ENCODE measurements at places on chromosomes 16 and 17.

DNA sequence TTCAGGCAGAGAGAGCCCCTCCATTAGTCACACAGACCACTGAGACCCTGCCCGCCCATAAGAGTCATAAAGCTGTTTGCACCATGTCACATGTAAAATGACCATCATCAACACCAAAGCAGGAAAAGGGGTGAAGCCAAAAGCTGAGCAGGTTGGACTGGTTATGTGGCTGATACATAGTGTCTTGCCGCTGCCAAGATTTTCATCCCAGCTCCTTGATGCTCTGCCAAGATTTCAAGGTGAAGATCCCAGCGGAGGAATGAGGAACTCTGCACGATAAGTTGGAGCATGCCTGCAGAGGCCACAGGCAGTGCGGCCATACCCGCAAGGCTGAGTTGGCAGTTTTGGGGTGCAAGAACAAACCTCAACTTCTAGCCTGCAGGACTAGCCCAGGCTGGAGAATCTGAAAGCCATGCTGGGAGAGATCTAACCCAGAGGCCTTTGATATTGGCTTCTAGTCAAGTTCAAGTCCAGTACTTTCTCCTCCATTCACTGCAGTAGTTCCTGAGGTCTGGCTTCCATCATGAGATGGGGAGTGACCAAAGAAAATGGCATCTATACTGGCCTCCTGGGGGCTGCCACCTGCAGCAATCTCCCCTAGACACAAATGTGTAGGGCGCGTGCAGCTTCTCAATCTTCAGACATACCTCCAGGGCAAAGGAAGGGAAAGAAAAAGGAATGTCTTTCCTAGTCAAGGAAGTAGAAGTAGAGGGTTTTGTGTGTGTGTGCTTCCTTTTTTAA is 79.7 kb upstream of the NOL11 start:
- no peak for DNase-seq

DNA sequence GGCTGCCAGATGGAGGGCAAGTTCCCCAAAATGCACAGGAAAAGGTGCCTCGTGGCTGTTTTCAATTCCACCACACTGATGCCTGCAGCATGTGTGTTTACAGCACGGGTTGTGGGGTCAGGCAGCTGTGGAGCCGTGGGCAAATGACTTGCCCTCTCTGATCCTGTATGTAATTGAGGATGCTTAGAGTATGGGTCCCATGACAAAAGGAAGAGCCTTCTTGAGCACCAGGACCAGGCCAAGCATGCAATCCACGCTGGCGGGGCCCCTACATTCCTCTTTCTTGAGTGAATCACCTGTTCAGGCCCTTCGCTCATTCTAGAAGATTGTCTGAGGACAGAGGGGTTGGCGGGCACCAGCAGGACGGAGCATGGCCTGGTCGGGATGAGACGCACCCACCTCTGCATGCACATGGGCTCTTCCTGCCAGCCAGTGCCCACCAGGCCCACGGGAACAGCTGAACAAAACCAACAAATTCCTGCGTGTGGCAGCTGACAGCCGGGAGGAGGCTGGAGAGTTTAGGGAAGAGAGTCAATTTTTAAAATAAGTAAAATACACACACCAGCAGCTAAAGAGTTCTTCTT is 1.4 kb upstream of the CTRB2 start:
- DNase-seq: no peak

GRCh38 chr16:87098976-87099720 is 218.0 kb downstream of the C16orf95 start:
- DNase-seq: no peak

DNA sequence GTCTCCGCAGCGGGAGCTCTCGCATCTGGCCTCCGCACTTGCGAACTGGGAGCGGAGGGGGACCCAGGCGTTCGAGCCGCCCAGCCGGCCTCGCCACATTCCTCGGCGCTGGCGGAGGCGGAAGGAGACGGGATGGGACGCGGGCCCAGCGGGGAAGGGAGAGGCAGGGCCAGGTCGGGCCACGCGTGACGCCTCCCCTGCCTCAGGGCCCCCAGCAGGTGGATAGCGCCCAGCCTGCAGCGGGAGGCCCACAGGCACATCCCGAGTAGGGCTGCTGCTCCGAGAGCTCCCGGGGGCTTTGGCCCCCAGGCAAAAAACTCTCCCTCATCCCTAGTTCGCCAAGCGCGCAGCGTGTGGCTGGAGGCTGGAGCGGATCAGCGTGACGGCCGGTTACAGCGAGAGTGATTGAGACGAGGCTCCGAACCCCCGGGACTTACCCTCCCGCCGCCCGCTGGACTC is 800 bp downstream of the PLEKHH3 start:
- DNase-seq: no peak

- peak; percentile 66 for DNase-seq
Measured at GRCh38 chr16:84726079-84726668, 26.4 kb downstream of the USP10 start.

- DNase-seq: no peak
Measured at GRCh38 chr17:35870906-35871819, 2.5 kb upstream of the HEATR9 start.

GRCh38 chr17:48701864-48702532 is 20.3 kb downstream of the PRAC1 start:
- DNase-seq: no peak

DNA sequence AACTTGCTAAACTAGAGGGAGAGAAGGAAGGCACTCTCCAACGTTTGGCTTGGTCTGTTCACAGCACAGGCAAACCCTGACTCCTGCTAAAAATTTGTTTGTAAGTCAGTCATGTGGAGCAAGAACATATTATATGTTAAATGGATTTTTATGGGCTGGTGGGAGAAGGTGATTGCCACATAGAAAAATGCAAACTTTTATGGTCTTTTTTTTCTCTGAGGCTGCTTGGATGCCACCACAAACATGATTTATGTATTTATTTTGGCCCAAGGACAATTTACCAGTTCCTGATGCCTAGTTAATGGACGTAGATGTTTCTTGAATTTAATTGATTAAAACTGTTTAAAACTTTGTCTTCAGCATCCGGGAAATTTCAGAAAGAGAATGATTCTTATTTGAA is 274.2 kb upstream of the MYOCD start:
- DNase-seq: no peak

- DNase-seq: no peak
Measured at GRCh38 chr16:31572821-31573220, 45.1 kb downstream of the AHSP start.

GRCh38 chr17:13460261-13461000 is 141.3 kb downstream of the HS3ST3A1 start:
- no peak for DNase-seq

DNA sequence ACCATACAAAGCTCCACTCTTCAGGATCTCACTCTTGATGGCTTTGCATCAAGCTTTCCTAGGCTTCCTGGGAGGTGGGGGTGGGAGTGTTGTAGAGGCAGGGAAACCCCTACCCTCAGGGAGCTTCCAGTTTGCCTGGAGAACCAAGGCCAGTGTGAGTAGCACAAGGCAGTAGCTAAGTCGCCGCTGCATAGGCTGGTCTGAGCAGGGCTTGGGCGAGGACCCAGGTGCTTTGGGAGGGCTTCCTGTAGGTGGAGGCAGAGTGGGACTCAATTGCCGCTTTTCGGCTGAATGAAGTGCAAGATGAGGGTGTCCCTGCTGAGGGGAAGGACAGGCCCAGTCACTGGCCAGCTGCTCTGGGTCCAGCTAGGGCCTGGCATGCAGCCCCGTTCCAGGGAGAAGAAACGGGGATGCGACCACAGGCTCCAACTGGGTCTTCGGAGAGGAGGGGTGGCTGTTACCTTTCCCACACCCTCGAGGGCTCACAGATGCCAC is 3.9 kb downstream of the CD79B start:
- DNase-seq: no peak

Data from NT2/D1 (cell line).